ENCODE measurements at places on chromosomes 1 and 21. TPM values are rescaled to one million over a fixed set of nuclear protein-coding genes. Genes with fewer than 3 reads are reported as not detected.

The STUM gene
- total RNA-seq, result 0.85 TPM

The APCS gene
- total RNA-seq, result not detected

- no peak for DNase-seq
Measured at GRCh38 chr1:43327549-43328292, 9.9 kb upstream of the MPL start.

GRCh38 chr1:227961651-227962466, 14.1 kb upstream of the WNT9A start:
- no peak for DNase-seq

DNA sequence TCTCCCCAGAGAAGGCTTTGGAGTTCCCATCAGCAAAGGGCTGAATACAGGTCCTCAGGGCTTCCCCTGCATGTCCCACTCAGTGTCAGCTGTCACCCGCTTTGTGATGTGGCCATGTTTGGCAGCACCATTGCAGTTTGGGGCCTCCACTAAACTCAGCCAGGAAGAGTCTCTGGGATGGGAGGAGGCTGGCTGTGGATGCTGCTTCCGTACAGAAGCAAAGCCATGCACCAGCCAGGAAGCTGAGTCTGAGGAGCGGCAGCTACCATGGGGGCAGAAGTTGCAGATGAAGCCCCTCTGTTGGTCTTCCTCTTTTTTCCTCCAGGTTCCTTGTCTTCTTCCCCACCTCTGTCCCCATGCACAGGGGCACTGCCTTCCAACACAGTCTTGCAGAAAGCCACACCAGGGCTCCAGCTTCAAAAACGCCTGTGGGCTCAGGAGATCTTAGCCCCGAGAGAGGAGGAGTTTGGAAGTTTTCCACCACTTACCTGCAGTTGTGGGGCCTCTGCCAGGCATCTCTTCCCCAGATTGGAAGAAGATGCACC, 416.8 kb downstream of the NPHP4 start:
- no peak for DNase-seq

DNA sequence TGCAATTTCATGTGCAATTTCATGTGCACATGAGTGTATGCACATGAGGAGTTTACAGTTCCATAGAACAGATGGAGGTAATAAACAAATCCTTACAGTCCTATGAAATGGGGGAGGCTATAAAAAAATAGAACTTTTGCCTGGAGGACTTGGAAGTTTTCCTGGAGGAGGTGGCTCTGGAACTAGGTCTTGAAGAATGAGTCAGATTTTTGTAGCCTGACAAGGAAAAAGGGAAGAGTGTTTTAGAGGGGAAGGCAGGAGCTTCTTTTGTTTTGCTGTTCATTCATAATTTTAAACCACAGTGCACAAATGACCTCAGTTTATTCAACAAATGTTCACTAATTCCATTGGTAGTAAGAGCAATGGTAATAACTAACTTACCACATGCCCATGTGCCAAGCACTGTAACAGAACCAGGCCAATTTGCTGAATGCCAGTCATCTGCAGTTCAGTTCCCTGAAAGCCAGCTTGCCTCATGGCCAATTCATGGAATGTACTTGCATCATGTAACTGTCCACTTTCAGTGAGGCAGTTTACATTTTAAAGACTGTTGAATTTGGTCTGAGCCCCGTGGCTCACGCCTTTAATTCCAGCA, 2.7 kb downstream of the DIO1 start:
- no peak for DNase-seq

The C1orf87 gene
- total RNA-seq, result not detected

DNA sequence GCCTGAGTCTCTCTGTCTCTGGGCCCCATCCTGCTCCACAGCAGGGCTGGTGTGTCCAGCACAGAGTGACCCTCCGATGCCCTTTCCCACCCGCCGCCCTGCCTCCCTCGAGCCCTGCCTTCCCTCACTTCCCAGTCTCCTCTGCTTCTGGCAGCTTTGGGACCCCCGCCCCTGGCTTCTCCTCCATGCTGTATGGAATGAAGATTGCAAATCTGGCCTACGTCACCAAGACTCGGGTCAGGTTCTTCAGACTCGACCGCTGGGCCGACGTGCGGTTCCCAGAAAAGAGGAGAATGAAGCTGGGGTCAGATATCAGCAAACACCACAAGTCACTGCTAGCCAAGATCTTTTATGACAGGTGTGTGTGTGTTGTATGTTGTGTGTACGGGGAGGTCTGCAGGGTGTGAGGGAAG, 14.3 kb downstream of the MOV10 start:
- no peak for DNase-seq

- DNase-seq, result no peak
Measured at GRCh38 chr1:228332797-228333738, 73.6 kb downstream of the TRIM11 start.

DNA sequence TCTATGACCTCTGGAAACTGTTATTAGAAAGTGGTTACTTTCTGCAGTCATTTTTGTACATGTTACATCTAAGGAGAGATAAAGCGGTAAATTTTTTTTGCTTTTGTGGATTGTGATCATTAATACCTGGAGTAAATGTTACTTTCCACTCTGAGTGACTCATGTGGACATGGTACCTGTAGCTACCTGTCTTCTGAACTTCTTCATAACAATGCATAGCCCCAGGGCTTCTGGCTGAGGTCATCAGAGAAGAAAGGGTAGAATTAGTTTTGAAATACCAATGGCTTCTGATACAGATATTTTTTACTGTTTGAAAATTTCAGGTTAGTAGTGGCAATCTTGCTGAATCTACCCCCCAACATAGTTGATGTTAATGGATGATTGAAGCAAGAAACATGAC, 489.3 kb downstream of the RWDD3 start:
- DNase-seq, result no peak

DNA sequence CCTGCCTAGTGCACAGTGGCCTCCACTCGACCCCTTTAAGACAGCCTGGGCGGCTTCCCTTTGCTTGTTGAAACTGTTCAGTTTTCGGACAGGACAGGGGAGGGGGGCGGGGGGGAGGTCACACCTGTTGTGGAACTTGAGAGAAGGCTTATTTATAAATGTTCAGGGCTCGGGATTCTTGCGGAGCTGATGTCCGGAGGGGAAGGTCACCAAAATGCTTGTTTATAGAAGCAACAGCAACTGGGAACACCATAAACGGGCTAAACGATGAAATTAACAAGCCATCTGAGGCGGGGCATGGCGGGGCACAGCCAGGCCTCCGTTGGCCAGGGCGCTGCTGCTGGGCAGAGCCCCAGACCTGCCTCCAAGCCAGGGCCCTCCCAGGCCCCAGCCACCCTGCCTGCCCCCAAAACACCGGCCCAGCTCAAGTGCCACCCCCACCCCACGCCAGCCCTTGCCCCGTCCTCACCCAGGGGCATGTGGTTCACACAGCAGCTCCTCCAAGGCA, 59.8 kb upstream of the CASZ1 start:
- DNase-seq, result no peak

The ABL2 gene
- total RNA-seq, result 9.0 TPM

- no peak for DNase-seq
Measured at GRCh38 chr1:15258833-15259621, 12.0 kb downstream of the FHAD1 start.

The ZNF326 gene
- 18.1 TPM for total RNA-seq

The PFKL gene
- 47.7 TPM for total RNA-seq

The NBPF4 gene
- not detected for total RNA-seq

- no peak for DNase-seq
Measured at GRCh38 chr21:15801352-15801863, 71.6 kb downstream of the USP25 start.
